ENCODE measurements at places on chromosomes 4 and X.
A peak's percentile ranks its signal among the peaks of the same experiment; 100 is the strongest.

GRCh38 chrX:70656304-70656703 is 211.7 kb downstream of the DLG3 start:
- no peak for DNase-seq

- DNase-seq = no peak
Measured at GRCh38 chrX:96841325-96841724, 42.4 kb upstream of the RPA4 start.

DNA sequence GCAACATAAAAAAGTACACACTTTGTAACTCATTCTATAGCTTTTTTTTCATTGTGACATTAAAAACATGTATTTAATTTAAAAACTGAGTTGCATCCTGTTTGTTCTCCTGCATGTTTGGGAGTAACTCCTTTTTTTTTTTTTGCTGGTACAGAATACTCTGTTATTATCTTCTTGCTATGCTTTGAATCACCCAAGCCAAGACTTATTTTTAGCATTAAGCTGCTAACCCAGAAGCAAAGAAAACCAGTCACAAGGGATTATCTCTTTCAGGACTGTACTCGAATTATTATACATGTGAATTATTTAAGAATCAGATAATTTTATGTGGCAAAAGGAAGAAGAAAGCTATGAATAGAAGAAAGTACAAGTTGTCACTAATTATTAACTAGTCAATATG is 194.9 kb downstream of the ADAMTS3 start:
- DNase-seq = no peak

DNA sequence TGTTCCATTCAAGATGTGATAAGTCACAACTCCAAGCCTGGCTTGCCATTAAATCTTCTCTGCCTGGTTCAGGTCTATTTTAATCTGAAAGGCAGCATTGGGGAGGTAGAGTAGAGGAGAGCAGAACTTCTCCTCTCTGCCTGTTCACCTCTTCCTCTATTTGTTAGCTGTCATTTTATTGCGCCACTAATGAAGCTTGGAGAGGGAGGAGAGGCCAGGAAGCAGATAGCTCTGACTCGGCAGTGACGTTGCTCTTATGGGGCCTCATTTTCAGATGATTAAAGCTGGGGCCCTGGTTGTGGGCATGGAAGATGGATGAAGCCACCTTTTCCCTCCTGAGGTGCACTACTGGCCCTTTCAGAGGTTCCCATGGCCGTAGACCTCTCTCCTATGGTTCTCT is 207.3 kb downstream of the MID1IP1 start:
- no peak for DNase-seq

GRCh38 chr4:8385611-8386010 is 54.9 kb downstream of the ACOX3 start:
- no peak for DNase-seq

DNA sequence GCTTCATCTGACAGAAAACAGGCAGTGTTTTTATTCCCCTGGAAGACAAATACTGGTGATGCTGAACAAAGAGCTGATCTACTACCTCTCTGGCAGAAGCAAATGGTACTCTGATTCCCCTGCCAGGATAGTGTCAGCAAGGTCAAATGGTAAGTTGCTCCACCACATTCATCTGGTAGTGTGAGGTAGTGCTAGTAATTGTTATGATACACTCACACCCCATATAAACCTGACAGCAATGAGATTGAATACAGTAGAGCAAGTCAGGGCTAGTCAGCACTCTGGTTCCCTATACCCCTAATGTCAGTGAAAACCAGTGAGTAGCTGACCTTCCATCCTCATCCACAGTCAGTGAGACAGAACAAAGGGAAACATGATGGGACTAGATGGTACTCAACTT is 3.4 kb upstream of the SPIN4 start:
- no peak for DNase-seq

DNA sequence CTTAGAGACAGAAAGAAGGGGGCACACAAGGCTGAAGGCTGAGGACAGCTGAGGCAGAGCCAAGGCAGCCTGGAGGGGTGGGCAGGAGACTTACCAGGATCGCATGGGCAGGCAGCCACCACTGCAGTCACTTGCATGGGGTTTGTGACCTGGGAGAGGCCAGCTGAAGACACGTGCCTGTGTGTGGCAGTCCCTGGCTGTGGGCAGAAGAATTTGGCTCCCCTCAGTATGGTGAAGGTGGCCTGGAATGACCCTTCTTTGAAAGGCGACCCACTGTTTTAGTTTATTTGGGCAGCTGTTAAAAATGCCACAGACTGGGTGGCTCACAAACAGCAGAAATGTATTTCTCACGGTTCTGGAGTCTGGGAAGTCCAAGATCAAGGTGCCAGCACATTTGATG is 22.1 kb upstream of the SLC34A2 start:
- no peak for DNase-seq

- DNase-seq = no peak
Measured at GRCh38 chr4:89598602-89599001, 238.4 kb downstream of the SNCA start.

DNA sequence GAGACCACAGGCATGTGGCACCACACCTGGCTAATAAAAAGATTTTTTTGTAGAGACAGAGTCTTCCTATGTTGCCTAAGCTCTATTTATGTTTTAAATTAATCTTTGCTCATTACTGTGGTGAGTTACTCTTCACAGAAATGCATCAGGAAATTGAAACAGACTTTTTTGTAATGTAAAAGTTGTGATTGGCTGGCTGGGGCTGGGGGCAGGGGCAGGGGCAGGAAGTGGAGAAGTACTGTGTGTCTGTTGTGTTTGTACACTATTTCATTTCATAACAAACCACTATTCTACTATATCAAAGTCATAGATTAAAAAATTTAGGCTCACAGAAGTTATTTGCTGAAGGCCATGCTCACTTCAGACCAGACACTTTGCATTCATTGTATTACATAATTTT is 19.1 kb upstream of the ABRAXAS1 start:
- DNase-seq = no peak

DNA sequence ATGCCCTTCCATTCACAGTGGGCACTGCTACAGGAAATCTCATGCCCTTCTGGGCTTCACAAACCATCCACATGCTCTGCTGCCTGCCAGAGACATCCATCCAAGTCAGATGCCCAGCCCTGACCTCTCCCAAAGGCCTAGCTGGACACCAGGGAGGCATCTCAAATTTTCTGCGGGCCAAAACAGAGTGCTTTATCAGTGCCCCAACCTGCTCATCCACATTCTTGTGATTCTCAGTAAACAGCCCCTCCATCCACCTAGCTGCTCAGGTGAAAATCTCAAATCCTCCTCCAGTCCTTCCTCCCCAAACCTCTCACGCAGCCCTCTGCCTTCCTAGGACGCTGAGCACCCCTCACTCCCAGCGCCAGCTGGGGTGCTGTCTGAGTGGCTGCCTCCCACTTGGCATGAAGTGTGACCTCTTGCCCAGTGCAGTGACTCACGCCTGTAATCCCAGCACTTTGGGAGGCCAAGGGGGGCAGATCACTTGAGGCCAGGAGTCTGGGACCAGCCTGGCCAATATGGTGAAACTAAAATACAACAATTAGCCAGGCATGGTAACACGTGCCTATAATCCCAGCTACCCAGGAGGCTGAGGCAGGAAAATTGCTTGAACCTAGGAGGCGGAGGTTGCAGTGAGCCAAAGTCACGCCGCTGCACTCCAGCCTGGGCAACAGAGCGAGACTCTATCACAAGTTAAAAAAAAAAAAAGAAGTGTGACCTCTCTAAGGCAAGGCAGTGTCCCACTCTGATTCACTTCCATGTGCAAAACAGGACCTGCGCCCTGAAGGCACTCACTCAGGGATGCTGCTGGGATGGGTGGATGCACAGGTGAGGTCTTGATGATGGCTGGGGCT is 1.7 kb upstream of the AFAP1 start:
- DNase-seq = no peak

DNA sequence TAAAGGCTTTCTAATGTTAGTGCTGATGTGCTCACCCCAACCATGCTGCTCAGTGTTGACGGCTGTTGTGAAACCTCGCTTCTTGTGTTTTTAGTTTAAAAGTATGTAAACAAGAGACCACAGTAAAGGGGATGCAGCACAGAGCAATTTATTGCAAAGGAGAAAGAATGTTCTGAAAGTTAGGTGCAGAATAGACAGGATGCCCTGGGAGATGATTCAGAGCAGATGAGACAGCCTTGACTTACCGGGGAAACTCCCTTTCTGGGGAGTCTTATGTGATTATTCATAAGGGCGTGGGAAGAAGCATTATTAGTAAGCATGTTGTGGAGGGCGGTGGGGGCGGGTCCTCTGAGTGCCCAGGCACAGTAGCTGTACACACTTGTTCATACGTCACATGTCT is 47.7 kb downstream of the EVC start:
- peak; percentile 9 for DNase-seq

DNA sequence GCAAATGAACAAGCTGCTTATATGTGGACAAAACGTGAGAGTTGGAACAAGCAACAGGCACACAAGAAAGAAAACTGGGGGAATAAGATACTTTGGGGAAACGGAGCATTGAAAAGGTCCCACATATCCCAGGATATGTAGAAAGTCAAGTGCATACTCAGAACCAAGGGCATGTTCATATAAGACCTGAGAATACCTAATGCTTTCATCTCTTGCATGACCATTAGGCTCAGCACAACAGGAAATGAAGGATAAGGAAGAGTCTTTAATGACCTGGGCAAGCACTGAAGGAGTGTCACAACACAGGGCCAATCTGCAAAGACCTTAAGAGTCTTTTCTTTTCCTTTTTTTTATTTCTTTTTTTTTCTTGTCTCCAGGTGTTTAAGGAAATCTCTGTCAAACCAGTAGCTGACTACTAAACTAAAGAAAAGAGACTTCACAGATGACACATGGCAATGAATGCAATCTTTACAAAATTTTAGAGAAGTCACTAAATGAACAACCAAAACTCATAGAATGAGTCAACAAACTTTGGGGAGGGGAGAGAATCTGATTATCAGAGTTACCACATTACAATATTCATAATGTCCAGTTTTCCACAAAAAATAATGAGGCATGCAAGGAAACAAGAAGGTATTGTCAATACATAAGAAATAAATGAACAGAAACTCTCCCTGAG is 67.9 kb upstream of the STK26 start:
- no peak for DNase-seq

DNA sequence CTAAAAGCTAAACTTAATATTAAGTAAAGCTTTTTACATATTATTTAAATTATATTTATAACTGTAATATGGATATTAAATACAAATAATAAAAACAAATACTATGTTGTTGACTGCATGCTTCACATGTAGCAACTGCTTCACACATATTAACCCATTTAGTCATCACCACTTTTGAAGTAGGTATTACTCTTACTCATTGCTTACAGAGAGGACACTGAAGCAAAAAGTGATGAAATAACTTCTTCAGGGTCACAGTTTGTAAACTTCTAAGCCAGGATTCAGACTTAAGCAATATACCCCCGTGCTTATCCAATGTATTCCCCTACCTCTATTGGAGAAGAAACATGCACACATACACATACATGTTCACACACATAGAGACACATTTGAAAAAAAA is 166.6 kb downstream of the DKK2 start:
- DNase-seq = no peak

GRCh38 chr4:6416518-6417286 is 55.7 kb downstream of the PPP2R2C start:
- no peak for DNase-seq

DNA sequence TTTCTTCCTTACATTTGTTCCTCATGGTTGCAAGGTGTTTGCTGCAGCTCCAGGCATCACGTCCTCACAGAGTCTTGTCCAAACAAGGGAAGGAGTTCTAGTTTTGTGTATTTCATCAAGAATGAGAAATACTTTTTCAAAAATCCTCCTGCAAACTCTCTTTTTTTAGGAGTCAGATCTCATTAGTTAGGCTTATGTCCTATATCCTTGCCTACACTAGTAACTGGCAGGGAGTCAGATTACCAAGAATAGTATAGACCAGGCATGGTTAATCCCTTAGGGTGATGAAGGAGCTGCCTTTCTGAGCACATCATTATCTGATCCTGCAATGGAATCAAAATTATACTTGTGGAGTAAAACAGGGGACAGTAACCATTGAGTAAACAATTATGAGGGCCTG is 160.4 kb downstream of the SHROOM3 start:
- DNase-seq = no peak

DNA sequence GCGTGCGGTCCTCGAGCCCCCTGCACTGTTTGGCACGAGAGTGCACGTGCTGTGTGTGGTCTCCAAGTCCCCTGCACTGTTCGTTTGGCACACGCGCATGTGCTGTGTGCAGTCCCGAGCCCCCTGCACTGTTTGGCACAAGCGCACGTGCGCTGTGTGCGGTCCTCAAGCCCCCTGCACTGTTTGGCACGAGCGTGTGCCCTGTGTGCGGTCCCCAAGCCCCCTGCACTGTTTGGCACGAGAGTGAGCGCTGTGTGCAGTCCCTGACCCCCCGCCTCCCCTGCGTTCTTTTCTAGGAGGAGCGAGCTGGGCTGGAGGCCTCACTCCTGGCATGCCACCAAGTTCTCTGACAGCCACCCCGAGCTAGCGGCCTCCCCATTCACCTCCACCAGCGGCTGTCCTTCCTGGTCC is 76.5 kb upstream of the CLDN34 start:
- DNase-seq = no peak

DNA sequence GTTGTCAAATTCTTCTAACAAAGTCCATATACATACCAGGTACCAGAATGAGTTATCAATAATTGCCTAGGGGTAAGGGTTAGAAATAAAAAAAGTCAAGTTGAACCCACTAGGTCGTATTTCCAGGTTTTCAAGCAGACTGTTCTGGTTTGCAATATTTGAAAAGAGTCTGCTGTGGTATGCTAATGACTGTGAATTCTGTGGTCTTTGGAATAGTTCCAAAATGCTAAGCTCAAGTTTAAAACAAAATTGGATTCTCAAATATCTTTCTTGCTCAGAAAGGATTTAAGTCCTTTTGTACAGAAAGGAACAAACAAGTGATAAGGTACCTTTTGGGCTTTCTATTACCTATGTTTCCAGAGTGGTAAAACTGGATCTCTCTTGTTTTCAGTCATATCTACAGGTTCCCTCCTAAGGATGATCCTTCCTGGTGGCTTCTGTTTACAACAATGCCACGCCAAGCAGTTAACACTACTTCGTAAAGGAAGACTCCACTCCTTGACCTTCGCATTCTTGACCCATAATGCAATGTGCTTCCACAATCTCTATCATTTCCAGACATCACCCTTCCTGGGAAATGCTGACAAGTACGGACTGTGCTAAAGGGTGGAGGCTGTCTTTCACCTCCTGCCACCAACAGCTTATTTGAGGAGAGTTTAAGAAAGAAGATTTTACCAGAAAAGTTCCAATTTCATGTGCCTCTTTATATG is 531.7 kb upstream of the FTHL17 start:
- no peak for DNase-seq
